ENCODE measurements at places on chromosomes 5 and 9.

DNA sequence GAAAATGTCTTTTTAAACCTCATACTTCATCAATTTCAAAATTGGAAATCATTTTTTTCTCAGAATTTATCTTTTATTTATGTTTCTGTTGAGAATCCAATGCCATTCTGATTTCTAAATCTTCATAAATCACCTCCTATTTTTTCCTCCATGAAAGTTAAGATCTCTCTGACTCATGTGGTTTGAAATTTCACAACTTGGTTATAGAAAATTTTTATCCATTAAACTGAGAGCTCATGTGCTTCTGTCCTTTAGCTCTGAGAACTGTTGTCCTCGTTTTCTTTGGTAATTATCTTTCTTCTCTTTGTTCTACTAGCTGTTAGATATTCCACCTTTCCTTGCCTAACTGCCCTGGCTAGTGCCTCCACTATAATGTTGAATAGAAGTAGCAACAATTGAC is 1.5 kb upstream of the RNF180 start:
- no peak for DNase-seq

- DNase-seq: no peak
Measured at GRCh38 chr9:111237447-111237846, 92.6 kb downstream of the OR2K2 start.

DNA sequence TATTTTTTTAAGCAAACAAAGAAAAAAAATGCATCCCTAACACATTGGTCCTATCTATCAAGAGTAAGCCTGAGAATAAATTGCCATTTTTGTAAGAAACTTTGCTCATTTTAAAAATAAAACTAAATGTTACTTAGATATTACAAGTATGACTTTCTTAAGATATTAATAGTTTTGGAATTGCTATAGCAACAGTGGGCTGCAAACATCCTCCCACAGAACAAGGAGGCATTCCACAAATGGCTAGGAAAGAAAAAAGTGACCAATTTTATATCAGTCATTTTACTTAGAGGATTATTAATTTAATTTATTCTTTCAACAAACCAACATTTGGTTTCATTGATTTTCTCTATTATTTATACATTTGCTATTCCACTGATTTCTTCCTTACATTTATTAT is 63.7 kb downstream of the LURAP1L start:
- DNase-seq: no peak

DNA sequence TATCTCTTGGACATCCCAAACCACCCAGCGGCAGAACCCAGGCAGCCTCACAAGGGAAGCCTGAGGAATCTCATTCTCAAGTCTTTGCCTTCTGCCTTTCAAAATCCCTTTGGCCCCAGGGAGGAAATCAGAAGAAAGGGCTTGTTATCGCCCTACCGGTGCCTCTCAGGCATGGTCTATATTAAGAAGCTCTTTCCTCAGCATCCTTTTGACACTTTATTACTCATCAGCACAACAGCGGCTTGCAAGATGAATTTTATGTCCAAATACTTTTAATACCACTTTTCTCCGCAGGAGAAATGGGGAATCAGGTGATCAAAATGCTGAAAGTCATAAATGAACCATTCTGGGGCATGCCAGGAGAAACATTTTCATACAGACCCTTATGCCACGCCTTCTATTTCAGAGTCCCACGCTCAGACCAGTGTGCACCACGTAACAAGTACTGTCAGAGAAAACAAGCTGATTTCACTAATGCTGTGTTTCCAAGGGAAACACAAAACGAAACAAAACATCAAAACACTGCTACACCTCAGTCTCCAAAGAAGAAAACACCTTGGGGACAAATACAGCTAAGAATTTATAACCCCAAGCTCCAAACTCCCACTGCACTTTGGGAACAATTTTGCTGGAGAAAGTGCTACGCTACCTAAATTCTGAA is 30.0 kb downstream of the RAPGEF1 start:
- no peak for DNase-seq

DNA sequence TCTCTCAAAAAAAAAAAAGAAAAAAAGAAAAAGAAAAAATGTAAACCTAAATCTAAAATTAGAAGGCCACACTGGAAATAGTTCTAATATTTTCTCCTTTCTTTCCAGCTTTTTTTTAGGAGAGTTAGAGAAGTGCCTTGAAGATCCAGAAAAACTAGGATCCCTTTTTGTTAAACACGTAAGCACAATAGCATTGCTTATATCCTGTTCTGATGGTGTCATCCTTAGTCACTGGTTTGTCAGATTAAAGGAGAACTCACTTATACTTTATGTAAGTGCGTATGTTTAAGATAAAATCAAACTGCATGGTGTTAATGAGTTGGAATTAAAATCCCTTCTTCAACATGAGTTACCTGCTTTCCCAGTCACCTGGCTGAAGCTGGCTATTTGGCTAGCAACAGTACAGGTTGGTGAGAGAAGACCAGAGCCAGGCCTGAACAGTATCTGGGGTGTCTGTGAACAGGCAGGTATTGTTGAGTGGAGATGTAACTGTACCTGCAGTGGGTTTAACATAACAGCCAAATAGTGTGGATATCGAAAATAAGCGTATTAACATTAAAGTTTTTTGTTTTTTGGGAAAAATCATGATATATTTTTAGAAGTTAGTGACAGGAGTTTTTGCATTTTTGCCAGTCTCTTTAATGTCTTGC is 104.7 kb upstream of the OTULINL start:
- no peak for DNase-seq

Data from NCI-H774 (cell line).